ENCODE measurements at places on chromosomes 4 and X.
A peak's percentile ranks its signal among the peaks of the same experiment; 100 is the strongest.

DNA sequence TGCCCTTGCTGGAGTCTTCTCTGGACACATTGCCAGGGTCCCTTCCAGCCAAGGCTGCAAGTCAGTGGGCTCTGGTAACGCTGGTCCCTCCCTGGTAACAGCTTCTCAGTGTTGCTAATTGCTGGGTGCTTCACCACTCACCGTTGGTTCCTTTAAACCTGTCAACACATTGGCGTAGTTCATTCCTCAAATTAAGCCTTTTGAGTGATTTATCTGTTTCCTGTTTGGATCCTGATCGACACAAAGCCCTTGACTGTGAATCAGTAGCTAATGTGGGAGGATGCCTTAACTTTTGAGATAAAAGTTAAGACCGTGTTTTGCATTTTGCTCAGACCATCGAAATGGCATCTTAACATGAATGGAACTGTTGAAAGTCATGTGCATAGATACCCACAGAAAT is 125.9 kb downstream of the AMELX start:
- no peak for DNase-seq

DNA sequence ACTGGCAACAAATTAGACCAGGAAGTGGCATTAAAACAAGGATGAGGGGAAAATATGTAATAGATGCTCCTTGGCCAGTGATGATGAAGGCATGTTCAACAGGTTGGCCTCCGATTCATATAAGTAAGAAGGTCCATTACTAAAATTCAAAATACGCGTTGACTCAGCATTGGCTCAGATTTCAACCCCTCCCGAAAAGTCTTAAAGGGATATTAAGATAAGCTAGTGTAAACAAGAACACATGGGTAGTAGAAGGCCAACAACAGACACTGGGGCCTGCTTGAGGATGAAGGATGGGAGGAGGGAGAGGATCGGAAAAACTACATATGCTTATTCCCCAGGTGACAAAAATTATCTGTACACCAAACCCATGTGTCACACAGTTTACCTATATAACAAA is 19.1 kb upstream of the LAP3 start:
- no peak for DNase-seq

GRCh38 chr4:63275491-63275890 is 1133.8 kb downstream of the TECRL start:
- DNase-seq = no peak

- no peak for DNase-seq
These were observed 16.7 kb downstream of the EDA2R start for GRCh38 chrX:66622209-66622608.

DNA sequence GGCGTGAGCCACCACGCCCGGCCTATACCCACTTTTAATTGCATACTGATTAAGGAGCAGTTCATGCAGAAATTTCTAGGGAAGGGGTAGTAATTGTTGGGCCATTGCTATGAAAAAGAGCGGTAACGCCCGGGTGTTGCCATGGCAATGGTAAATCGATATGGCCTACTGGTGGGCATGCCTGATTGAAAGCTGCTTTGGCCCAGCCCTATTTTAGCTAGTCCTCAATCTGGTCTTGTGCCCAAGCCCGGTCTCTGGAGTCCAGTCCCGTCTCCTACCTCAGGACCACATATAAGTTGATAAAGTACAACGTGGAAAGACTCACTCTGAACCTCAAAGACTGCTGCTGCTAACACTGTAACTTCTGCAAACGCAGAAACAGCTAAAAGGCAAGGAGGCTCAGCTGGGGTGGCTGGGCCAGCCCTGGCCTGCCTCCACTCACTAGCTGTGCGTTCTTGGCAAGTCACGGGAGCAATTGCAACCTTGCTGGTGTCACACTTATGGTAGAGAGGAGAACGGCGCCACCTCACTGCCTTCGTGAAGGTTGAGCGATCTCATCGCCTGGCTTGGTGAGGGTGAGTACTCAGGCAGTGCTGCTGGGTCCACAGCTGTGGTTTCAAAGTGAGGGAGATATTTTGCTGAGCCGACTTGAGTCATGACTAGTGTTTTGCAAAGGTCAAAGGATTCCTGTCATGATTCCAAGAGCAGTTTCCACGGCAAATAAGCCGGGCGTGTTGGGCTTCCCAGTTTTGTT is 57.0 kb upstream of the GRPEL1 start:
- DNase-seq = peak; percentile 50

- no peak for DNase-seq
These were observed 40.5 kb downstream of the TSPAN7 start for GRCh38 chrX:38601866-38602265.

- no peak for DNase-seq
These were observed 83.7 kb downstream of the TEX13A start for GRCh38 chrX:105136786-105137185.

DNA sequence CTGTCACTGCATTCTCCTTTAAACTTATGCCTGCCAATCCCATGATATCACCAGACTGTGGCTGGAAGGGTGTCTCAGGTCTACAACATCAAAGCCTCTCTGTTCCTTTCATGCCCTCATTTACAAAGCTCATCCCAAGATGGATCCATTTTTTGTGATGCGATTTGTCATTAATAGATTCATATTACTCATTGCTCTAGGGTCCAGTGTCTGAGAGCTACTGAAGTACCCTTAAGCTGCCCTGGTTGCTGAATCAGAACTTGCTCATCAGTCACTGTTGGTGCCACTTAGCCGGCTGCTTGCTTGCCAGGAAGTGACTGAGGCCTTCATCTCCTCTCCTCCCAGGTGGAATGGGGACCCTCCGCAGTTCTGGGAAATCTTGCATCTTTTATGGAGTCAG is 395.5 kb upstream of the BOD1L1 start:
- DNase-seq = no peak

- DNase-seq = no peak
These were observed 7.8 kb downstream of the ZCCHC4 start for GRCh38 chr4:25320336-25320735.

GRCh38 chr4:89506866-89507491 is 199.4 kb upstream of the GPRIN3 start:
- DNase-seq = no peak
